ENCODE measurements at places on chromosomes 2 and 18.

DNA sequence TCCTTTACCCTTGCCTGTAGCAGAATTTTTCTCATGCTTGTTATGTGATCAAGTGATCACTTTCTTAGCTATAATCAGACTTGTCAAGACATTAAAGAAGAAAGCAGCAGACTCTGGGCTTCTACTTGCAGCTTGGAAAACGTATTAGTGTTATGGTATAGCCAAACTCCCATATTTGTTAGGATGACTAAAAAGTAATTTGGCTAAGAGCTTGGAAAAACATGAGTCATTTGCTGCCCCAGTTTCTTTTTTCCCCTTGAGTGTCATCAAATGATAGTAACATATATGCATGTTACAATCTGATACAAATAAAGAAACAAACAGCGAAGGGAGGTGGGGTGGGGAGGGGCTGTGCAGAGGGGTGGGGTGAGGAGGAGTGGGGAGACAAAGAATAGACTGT is 155.5 kb downstream of the IKZF2 start:
- DNase-seq: no peak

DNA sequence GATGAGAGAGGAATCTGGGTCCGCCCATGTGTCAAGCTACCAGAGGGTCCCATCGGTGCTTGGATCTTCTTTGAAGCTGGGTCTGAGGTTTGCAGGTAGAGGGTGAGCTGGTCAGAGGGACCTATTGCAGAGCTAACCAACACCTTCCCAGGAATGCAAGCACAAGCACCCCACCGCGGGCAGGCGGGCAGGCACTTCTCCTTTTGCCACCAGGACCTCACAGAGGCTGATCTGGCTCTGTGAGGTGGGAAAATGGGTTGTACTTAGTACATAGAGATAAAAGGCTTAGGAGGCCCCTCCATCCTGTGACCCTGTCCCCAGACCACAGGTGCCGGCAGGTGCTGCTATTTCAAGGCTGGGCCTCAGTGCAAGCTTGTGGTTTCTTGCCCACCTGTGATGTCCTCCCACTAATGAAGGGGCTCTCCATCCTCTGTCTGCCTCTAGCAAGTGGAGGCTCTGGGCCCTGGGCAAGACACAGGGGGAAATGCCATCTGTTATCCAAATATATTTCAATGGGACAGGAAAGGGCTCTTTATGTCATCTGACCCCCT is 31.4 kb upstream of the IL37 start:
- DNase-seq: no peak

GRCh38 chr2:239444626-239445577 is 44.1 kb upstream of the HDAC4 start:
- DNase-seq: no peak

DNA sequence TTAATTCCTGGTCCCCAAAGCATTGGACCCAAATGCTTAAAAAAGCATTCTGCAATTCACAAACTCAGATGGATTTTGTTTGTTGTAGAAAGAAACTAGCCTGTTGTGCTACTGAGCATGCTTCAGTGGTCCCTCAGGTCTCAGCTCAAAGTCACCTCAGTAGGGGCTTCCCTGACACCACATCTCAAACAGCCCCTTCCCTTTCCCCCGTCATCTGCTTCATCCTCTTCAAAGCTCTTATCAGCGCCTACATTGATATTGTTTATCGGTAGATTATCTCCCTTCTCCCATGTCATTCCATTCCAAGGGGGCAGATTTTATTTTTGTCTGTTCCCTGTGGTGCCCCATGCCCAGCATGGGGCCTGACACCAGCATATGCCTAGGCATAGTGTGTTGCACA is 172.9 kb downstream of the CELF4 start:
- DNase-seq: no peak

- no peak for DNase-seq
Measured at GRCh38 chr18:75089748-75090327, 119.1 kb downstream of the PTGR3 start.

DNA sequence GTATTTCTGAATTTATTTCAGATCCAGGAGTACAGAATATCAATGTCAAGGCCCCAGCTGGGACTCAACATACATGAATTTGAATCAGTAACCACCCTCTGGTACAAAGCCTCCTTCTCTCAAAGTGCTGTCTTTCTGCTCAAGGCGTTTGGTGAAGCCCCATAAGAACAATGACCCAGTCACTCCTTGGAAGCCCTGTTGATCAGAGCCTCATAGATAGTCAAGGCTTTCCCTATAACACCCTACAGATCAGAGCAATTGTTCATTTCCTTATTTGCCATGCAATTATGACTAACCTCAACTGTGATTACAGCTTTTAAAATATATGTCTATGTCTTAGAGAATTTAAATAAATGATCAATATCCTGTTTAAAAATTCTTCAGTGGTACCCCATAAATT is 159.1 kb upstream of the CREB1 start:
- DNase-seq: no peak

DNA sequence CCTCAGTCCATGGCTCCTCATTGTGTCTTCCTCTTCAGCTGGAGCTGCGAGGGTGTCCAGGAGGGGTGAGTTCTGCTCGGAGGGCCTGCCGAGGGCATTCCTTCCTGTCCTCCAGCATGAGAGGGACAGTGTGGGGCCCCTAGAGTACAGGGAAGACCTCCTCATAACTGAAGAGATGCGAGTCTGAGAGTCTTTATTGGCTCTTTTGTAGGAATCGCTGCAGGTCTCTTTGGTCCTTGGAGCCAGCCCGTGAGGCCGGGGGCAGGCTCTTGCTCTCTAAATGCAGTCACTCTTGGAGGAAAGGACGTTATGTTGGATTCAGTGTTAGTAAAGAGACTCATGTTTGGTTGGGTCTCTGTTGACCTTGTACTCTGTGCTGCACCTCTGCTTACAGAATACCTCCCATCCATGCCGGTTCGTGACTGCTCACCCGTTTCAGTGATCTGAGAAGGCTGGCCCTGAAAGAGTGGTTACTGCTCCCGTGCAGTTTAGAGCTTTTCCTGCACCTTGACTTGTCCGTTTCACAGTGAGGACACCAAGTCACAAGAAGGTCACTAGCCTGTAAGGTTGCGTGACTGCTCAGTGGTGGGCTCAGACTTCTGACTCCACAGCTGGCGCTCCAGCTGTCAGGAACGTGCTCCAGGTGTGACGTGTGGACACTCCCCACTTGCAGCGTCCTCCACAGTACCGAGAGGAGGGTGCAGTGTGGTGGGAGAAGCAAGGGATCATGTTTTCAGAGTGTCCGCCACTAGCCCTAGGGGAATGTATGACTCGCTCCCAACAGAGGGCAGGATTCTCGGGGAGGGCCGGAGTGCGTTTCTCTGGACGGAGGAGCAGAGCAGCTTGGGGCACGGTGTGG is 7.8 kb downstream of the ATG4B start:
- DNase-seq: no peak

GRCh38 chr2:60483401-60483800 is 70.1 kb downstream of the BCL11A start:
- DNase-seq: no peak

DNA sequence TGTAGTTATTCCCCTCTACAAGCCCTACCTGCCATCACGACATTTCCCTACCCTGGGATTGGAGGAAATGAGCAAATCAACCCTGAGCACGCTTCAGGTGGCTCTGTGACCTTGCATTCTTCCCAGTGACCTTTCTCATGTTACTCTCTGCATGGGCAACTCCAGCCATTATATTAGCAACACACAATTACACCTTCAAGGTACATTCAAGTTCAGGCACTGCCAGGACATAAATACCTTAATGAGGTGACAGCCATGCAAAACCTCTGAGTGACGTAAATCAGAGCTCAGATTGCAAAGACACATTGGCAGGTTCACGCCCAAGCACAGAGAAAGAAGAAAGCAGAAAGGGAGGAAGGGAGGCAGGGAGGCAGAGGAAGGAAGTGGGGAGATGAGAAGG is 68.7 kb upstream of the ALK start:
- DNase-seq: no peak

Measured in stimulated activated CD8-positive, alpha-beta memory T cell treated with anti-CD3 and anti-CD28 coated beads, Interleukin-4, amount 100 ng/mL, for 1 hour (primary cell).